ENCODE measurements at places on chromosomes 6 and 20.
A peak's percentile ranks its signal among the peaks of the same experiment; 100 is the strongest.

DNA sequence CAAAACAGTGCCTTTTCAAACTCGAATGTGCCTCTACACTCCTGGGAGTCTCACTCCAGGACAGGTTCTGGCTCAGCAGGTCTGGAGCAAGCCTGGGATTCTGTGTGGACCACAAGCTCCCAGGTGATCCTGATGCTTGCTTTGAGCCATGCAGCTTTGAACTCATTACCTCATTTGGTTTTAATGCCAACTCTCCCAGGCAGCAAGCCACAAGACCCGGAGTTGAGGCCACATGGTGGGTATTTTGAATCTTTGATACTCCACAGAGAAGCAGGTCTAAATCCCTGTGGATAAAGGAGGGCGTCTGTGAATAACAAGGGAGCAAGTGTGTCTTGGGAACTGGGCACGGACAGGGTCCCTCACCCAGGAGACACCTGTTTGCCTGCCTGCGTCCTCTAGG lies 205.4 kb upstream of the CST7 start:
- DNase-seq, result no peak

GRCh38 chr6:134593887-134594286 lies 276.0 kb upstream of the SGK1 start:
- no peak for DNase-seq

DNA sequence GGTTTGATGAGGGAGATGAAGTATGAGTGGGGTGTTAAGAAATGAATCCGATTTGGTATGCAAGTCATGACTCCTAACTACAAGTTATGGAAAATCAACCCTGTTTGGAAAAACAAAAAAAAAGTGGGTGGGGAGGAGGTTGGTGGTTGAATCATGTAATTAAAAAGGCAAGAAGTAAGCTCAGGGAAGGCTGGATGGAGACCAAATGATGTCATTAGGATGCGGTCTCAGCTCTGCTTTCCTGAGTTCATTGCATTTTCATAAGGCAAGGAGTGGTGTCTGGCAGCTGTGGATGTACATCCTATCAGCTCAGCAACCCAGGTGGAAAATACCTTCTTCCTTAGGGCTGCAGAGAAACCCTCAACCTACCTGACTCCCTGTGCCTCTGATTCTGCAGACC lies 60.4 kb upstream of the AKAP12 start:
- peak; percentile 20 for DNase-seq

DNA sequence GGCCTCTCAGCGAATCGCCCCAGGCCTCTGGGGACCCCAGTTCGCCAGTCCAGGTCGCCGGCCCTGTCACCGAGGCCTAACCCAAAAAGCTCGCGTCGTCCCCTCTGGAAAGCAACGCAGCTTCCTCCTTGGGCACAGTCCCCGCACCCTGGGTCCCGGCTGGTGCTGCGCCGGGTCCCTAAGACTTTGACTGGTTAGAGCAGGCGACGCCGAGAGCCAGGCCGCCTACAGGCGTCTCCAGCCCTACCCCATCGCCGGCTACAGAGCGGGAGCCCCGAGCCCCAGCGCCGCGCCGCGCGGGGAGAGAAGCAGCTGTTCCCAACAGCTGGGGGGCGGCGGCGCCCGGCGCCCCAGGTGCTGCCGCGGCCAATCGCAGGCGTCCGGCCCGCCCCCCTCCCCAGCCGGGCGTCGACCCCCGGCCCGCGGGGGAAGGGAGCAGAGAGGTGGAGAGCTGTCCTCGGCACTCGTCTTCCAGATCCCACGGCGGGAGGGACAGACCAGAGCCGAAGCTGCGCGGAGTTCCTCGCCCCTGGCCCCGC lies 540 bp upstream of the RBM24 start:
- DNase-seq, result no peak

Data from AG04450 (cell line).